ENCODE measurements at places on chromosomes 12 and 14.

GRCh38 chr12:44750468-44750867 lies 125.6 kb downstream of the NELL2 start:
- DNase-seq, result no peak

GRCh38 chr12:6241495-6241894 lies 41.3 kb downstream of the CD9 start:
- DNase-seq, result no peak

DNA sequence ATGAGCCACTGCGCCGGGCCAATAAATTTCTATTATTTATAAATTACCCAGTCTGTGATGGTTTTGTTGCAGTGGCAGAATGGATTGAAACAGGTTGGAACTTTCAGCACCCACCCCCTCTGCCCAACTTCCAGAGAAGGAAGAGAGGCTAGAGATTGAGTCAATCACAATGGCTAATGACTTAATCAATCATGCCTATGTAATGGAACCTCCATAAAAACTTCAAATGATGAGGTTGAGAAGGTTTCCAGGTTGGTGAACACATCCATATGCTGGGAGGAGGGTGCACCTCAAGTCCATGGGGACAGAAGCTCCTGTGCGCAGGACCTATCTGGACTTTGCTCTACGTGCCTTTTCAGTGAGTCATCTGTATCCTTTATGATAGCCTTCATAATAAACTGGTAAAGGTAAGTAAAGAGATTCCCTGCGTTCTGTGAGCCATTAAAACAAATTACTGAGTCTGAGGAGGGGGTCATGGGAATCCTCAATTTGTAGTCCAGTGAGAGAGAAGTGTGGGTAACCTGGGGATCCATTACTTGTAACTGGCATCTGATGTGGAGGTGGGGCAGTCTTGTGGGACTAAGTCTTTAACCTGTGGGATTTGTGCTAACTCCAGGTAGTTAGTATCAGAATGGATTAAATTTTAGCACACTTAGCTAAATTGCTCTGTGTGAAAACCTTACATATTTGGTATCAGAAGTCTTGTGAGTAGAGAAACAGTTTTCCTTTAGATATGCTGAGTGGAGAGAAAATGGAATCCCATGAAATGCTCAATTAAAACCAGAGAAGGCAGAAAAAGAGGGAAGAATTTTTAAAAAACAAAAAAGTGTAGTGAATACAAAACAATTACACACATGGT lies 11.7 kb upstream of the NGDN start:
- no peak for DNase-seq

DNA sequence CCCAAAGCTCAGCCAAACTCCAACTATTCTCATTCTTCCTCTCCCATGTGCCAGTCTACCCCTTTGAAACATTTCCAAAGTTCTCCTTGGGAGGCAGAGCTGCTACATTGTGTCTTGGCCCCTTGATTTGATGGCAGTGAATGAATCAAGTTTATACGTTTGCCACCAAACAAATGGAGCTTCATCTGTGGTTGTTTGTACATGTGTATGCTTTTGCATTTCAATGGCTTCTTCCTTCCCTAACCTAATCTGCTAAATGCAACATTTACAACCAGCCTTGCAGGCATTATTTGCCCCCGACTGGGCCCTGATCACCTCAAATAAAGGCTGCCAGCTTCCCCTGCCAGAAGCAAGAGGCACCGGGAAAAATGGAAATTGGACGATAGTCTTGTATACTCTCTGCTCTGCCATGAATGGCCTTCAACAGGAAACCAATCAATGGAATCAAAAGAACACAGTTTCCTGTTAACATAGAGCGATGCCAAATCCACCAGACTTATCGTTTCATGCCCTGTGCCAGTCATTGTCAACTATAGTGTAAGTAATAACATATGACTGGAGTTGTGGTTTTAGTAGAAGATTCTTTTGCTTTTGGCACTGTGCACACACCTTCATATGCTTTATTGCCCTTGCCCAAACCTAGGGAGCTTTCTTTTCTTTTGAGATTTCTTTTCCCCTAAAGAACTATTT lies 97.8 kb downstream of the TMEM30B start:
- no peak for DNase-seq

DNA sequence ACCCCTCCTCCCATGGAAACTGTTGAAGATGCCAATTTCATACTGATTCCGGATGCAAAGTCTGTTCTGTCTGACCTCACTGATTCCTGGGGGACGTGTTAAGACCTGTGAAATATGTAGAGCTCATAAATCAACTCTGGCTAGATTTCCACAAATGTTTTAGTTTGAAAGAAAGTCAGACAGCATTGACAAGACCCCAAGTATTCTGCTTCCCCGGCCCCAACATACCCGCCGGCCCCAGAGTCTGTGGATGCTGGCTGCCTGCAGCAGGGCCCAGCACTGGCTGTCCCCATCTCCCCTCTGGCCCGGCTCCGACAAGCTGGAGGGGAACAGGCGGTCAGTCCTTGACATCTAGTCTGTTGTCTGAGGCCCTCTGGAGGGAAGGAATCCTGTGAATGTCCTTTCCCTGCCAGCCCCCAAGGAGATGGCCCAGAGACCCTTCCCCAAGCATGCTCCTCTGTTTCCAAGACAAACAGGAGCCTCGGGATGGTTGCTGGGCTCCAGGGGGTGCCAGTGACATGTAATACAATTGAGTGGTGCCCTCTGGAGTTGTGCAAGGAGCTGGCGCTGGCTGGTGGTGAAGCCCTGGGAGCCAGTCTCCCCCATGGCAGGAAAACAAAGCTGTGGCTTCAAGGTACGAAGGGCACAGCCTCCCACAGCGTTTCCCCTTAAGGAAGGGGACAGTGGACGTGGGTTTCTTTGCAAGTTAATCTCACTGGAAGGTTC lies 22.3 kb downstream of the FBLN5 start:
- no peak for DNase-seq

DNA sequence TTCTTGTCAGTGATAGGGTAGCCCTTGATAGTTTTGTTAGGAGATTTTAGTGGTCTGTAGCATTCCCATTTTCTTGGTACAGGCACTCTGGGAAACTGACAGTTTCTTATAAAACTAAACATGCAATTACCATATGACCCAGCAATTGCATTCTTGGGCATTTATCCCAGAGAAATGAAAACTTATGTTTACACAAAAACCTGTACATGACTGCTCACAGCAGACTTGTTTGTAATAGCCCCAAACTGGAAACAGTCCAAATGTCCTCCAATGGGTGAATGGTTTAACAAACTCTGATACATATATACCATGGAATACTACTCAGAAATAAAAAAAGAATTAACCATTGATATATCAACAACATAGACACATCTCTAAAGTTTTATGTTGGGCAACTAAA lies 75.5 kb downstream of the BORCS5 start:
- no peak for DNase-seq

DNA sequence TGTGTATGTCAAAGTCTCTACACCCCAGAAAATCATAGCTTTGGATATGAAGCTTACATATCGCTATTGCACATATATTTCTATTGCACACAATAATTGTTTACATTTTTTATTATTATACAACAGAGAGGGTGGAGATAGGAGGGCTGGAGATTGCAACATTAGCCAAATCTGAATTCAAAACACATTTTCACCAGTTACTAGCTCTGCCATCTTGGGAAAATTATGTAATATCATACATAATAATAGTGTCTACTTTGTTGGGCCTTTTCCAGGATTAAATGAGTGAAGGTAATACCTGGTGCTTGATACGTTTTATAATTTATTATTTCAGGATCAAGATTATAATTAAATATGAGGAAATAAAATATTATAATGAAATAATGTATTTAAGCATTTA lies 507.4 kb upstream of the TBX3 start:
- no peak for DNase-seq

DNA sequence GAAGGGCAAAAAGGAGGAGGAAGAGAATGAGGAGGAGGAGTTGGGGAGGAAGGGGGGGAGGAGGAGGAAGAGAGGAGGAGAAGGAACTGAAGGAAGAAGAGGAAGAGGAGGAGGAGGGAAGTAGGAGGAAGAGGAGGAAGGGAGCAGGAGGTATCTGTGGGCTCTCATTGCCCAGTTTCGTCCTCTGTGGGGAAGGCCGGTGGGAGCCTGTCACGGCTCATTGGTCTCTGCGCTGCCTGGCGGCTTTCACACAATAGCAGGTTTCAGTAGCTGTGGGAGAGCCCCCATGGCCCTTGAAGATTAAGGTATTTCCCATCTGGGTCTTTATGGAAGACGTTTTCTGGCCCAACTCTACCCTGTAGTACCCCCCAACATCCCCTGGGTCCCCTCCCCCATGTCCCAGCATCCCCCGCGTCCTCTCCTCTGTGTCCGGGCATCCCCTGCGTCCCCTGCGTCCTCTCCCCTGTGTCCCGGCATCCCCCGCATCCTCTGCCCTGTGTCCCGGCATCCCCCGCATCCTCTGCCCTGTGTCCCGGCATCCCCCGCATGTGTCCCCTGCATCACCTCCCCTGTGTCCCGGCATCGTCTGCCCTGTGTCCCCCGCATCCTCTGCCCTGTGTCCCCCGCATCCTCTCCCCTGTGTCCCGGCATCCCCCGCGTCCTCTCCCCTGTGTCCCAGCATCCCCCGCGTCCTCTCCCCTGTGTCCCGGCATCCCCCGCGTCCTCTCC lies 278.2 kb upstream of the SFSWAP start:
- DNase-seq, result no peak

GRCh38 chr12:69154585-69155363 lies 84.6 kb upstream of the CPSF6 start:
- DNase-seq, result peak; percentile 65

- DNase-seq, result no peak
Measured at GRCh38 chr12:123171967-123172366, 21.1 kb upstream of the PITPNM2 start.

GRCh38 chr12:50317203-50317602 lies 33.9 kb upstream of the LIMA1 start:
- no peak for DNase-seq

DNA sequence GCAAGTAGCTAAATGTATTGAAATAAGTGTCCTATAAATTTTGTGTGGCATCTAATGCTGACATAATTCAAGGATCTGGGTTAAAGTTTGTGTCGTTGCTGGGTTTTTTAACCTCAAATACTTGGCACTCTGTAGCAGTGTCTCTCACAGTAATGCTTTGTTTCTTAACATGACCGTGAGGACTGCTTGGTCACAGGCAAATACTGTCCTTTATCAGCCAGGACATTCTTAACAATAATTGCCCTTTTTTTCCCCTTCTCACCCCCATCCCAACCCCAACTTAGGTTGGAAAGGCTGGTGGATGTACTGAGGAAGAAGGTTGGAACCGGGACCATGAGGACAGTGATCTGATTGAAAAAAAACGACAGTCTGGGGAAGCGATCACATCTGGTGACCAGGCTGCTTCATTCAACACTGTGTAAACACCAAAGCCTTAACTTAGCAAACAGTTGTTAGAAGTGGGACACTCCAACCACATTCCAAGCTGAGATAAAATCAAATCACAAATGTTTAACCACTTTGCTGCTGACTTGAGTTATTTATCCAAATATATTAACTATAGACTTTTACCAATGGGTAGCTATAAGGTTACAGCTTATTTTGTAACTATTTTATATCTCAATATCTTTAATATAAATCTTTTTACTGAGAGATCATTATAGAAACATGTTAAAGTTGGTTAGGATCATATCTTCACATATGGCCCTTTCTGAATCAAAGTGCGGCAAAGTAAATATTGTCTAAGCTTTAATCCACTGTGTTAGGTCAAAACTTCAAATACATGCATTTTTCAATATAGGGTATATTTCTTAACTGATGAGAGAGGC lies 48.2 kb downstream of the FOXA1 start:
- DNase-seq, result no peak

GRCh38 chr12:80184926-80185325 lies 85.6 kb downstream of the OTOGL start:
- no peak for DNase-seq

GRCh38 chr12:32776258-32776657 lies 20.6 kb upstream of the YARS2 start:
- no peak for DNase-seq

- no peak for DNase-seq
Measured at GRCh38 chr12:121866331-121866730, 7.7 kb upstream of the HPD start.

GRCh38 chr12:50768391-50768790 lies 4.5 kb downstream of the ATF1 start:
- DNase-seq, result no peak

GRCh38 chr12:47545938-47546609 lies 159.8 kb downstream of the RPAP3 start:
- DNase-seq, result no peak

DNA sequence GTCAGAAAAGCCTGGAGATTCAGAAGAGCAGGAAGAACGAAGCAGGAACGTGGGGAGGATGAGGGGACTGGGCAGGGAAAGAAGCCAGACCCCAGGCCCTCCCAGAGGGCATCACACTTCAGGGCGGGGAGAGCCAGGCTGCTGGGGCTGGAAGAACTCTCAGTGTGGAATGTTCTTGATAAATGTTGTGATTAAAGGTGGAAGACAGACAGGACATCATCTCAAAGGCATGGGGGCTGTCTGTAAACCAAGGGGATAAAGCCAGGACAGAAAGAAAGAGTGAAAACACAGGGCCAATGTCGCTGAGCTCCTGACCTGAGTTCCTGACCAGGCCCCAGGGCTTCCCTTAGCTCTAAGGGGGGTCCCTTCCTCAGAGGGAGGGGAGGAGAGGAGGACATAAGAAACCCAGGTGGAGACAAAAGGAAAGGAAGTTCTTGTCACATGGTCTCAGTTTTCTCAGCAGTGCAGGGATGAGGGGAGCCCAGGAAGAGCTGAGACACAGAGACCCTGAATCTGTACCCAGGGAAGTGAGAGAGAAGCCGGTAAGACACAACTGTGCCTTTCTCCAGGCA lies 56.3 kb downstream of the SETD3 start:
- DNase-seq, result no peak

- no peak for DNase-seq
Measured at GRCh38 chr12:12757121-12757520, 28.3 kb upstream of the APOLD1 start.

- DNase-seq, result no peak
Measured at GRCh38 chr12:101490286-101490920, 15.3 kb downstream of the SPIC start.

DNA sequence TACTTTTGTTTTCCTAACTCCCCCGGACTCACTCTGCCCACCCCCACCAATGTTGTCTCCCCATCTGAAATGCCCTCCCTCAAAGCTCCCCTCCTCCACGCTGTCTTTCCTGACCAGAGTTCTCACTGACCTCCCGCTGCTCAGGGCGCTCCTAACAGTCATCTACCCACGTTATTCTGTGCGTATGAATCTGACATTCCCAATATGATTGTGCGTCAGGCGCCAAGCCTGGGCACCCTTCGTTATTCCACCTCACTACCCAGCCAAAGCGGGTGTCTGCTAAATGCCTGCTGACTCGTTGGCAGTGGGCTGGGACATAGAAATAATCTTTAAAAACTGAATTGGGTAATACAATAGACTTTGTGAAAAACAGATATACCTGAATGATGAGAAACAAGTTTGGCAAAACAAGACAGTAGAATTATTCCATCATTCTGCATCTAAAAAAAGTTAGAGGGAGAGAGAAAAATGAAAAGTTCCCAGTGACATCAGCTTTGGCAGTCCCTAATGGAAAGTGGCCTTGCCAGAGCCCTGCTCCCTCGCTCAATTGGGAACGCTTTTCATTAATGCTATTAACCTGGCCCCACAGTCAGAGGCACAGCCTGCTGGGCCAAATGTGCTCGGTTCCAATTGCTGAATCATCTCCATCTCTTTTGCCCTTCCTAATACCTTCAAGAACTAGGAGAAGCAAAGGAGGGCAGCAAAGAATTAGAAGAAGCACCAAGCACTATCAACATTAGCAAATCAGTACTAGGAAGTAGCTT lies 74.0 kb upstream of the PLXNC1 start:
- DNase-seq, result no peak

- no peak for DNase-seq
Measured at GRCh38 chr12:8040791-8041190, 8.3 kb downstream of the FOXJ2 start.

All from activated CD4-positive, alpha-beta T cell treated with anti-CD3 and anti-CD28 coated beads for 1 hour (primary cell).